ENCODE measurements at places on chromosomes 5 and 9.

DNA sequence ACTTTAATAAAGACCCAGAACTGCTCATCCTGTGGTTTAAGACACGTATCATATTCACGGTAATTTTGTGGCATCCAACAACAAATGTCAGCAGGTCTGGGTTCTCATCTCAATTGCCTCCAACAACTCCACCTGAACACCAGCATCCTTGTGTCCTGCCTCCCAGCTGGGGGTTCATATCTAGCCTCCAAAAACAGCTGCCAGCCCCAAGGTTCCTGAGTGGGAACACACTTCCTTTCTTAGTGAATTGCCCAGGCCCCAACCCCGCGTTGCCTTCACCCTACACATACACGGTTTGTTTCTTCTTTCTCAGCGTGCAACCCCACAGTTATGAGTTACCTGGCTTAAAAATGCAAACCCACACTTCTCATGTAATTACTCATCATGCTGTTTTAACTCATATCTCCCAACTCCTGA is 77.9 kb downstream of the SEMA4D start:
- no peak for DNase-seq

- no peak for DNase-seq
Measured at GRCh38 chr5:157497875-157498611, 38.0 kb downstream of the NIPAL4 start.

GRCh38 chr5:18027241-18027867 is 393.1 kb downstream of the TAF11L14 start:
- DNase-seq = no peak

- DNase-seq = no peak
Measured at GRCh38 chr5:172166030-172166826, 21.8 kb downstream of the STK10 start.

GRCh38 chr5:82905986-82906385 is 171.2 kb downstream of the TMEM167A start:
- no peak for DNase-seq

DNA sequence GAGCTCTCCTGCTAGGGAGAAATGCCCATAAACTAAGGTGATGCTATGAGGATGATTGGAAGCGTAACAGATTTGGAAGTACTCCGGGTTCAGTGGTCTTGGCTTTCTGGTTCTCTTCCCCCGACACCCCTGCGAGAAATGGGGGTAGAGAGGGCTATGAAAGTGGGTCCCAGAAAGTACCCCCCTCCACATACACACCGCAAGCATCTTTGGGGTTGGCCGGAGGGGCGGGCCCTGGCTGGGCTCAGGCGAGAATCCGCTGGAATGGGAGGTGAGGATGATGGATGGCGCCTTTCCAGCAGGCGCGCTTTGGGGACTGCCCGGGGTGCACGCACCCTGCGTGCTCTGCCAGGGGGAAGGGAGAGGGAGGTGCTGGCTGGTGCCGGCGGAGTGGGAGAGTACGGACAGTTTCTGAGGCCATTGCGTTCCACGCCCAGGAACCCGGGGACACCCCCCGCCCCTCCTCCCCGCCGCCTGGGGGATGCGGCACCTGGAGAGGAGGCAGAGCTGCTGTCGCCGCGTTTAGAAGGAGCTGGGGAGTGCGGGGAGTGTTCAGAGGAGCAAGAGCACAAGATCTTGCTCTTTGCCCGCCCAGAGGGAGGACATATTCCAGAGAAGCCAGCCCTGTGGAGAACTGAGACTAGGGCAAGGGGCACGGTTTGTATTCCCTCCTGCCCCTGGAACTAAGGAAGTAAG is 1.9 kb downstream of the PCSK5 start:
- DNase-seq = peak; percentile 27

- DNase-seq = no peak
Measured at GRCh38 chr9:3498691-3499090, 27.1 kb downstream of the RFX3 start.

DNA sequence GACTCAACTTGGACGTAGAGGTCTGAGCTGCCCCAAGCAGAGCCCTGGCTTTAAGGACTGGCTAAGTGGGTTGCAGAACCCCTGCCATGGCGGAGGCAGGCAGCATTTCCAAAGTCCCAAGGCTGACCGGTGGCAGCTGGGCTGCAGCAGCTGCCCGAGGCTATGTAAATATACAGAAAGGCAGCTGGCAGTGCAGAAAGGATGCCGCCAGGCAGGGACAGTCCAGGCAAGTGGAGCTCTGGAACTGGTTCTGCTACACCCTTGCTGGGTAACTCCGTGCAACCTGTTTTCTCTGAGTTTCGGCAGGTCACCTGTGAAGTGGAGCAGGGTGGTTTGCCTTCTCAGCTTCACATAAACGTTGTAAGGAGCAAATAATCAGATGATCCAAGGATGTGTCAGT is 46.0 kb downstream of the SHB start:
- DNase-seq = no peak

- no peak for DNase-seq
Measured at GRCh38 chr9:132162764-132163456, 1.1 kb downstream of the NTNG2 start.

GRCh38 chr9:36762958-36763357 is 190.3 kb downstream of the MELK start:
- DNase-seq = no peak

GRCh38 chr9:112809351-112809848 is 58.8 kb downstream of the SNX30 start:
- DNase-seq = no peak

DNA sequence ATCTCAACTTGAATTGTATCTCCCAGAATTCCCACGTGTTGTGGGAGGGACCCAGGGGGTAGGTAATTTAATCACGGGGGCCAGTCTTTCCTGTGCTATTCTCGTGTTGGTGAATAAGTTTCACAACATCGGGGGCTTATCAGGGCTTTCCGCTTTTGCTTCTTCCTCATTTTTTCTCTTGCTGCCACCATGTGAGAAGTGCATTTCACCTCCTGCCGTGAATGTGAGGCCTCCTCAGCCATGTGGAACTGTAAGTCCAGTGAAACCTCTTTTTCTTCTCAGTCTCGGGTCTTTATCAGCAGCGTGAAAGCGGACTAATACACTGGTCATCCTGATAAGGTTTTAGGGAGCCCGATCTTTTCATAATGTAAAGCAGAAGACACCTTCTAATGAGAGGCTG is 687.0 kb upstream of the FTMT start:
- DNase-seq = no peak

DNA sequence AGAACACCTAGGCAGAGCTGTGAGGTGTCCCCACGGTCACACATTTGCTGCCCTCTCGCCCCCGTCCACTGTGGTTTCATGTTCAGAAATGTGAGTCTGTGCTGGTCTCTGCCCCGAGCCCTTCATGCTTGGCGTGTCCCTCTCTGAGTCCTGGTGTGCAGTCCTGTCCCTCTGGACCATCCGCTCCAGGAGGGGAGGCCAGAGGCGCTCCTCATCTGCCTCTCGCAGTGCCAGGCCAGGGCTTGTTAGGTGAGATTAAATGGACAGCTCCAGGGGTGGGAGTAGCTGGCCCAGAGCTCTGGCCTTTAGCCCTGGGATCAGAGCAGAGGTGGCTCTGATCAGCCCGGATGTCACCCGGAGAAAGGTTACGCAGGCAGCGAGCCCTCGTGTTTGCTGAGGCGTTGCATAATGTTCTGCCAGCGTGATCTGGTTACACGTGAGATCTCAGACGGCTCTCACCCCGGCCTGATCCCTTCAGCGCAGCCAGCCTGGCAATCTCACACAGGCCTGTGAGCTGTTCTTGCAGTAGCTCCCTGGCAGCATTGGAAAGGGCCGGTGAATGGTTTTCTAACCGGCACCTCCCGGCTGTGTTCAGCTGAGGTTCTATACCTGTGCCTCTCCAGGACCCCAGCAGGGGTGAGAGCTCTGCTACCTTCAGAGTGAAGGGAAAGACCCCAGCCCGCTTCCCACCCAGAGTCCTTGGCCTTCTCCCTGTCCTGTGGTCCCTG is 24.5 kb downstream of the PTGES2 start:
- no peak for DNase-seq

DNA sequence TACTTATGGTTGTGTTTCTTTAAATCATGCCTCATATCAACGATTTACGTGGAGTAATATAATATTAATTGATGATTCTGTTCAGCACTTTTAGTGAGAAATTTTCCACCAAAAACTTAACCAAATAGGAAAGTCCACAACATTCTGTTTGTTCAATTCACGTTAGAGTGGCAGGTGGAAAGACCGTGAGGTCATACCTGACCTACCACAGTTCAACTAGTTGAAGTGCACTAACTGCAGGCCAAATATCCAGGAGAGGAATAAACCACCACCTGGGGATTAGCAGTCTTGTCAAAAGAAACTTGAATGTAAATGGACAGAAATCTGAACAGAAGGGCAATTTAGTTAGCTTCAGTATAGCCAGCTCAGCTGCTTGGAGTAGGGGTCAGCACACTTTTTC is 577.7 kb downstream of the KIF4B start:
- DNase-seq = no peak

DNA sequence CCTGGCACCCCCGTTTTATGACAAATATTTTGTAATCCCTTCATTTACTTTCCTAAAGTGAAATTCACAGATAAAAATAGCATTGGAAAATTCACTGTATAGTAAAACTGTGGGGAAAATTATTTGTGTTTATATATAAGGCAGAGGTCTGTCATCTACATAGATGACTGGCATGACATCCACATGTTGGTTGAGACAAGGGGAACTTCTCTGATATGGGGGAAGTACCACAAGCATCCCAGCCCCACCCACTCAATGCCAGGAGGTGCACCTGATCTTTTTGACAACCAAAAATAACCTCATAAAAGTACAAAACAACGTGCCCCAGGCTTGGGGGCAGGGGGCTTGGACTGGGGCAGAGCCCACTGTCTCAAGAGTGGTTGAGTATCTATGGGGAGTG is 6.3 kb upstream of the TDRD7 start:
- no peak for DNase-seq

GRCh38 chr5:141926434-141926833 is 2.8 kb downstream of the DELE1 start:
- DNase-seq = no peak

DNA sequence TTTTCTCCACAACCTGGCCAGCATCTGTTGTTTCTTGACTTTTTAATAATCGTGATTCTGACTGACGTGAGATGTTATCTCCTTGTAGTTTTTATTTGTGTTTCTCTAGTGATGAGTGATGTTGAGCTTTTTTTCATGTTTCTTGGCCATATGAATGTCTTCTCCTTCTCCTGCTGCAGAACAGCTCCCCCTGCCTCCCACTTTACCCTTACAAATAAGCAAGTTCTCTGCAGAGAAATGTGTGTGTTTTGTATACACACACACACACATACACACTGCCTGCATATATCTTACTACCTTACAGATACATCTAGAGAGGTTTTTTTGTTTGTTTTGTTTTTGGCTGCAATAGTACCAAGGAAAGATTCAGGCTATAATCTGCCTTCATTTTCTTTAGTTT is 88.7 kb upstream of the PHF24 start:
- no peak for DNase-seq

- no peak for DNase-seq
Measured at GRCh38 chr9:13141629-13142028, 137.9 kb downstream of the MPDZ start.

GRCh38 chr9:129458663-129459546 is 162.0 kb downstream of the C9orf50 start:
- DNase-seq = no peak

DNA sequence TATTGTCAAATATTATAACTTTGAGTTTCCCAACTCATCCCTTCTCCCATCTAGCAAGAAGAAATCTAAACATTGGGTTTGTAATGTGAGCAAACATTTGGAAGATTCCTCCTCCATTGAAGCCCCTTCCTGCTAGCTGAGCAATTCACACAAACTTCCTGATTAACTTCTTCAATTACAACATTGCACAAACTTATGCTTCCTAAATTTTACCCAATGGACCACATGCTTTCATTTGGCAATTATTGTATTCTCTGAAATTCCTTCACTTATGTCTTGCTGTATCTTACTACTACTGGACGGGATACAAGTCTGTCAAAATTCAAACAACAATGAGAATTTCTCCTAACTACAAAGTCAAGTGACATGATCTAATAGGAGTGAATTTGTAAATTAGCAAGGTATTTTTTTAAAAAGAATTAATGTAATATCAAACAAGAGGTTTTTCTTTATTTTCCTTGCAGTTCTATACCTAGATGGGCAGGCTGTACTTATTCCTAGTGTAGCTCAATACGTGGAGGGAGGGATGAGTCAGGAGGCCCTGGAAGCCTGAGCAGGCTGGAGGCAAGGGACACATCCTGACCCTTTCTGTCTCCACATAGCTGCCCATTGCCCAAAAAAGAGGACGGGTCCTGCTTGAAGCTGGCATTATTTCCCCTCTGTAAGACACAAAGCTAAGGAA is 11.8 kb upstream of the IFNW1 start:
- DNase-seq = no peak

GRCh38 chr9:87020169-87020950 is 73.1 kb upstream of the GAS1 start:
- DNase-seq = no peak

DNA sequence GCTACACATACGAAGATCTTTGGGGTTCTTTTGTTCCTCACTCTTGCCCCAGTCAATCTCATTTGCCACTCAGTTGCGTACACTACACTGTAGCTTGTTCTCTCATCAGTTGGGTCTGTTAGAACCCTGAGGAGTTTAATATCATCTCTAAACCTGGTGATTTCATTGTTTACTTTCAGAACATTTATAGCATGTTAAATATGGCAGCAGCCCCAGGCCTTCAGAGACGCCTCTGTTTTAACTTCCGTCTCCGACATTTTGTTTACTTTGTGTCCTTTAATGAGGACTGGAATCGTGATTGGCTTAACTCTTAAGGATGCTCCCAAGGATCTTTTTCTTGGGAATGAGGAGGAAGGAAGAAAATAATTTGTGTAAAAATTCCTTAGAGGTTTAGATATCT is 510.1 kb downstream of the NR2F1-AS1 start:
- DNase-seq = no peak

GRCh38 chr9:86005253-86005775 is 64.4 kb downstream of the NAA35 start:
- no peak for DNase-seq

- no peak for DNase-seq
Measured at GRCh38 chr5:65914641-65915196, 11.7 kb upstream of the ERBIN start.

DNA sequence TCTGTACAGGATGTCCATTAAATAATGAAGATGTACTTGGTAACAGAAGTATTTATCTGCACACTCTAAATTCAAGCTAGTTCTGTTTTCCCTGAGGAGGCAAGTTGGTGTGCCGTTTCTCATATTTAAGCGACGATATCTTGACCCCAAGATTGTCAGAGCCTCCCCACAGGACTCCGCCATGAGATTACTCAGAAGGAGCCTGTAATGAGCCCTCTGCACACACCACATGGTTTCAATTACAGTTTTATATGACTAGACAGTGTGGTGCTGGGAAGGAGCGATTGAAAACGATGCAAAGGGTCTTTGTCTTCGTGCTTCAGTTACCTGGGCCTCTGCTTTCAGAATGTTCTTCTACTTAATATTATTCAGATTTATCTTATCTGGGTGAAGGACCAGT is 840.4 kb upstream of the WWC1 start:
- DNase-seq = no peak

DNA sequence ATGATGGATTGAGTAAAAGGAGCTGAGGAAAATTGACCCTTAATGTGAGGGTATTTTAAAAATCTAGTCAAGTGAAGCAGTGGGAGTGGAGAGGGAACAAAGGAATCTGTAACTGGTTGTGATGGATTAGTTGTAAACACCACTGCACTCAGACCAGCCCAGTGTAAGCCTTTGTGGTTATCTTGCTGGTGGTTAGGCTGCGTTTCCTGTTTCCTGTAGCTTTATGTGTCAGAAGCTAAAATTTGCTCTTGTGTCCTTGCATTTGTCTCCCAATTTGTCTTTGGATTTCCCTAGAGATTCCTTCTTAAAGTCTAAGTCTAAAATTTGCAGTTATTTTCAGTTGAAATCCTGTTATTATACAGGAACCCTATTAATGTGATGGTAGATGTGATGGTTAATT is 6.3 kb downstream of the IFNA21 start:
- no peak for DNase-seq
